ENCODE measurements at places on chromosomes 5 and 9.

DNA sequence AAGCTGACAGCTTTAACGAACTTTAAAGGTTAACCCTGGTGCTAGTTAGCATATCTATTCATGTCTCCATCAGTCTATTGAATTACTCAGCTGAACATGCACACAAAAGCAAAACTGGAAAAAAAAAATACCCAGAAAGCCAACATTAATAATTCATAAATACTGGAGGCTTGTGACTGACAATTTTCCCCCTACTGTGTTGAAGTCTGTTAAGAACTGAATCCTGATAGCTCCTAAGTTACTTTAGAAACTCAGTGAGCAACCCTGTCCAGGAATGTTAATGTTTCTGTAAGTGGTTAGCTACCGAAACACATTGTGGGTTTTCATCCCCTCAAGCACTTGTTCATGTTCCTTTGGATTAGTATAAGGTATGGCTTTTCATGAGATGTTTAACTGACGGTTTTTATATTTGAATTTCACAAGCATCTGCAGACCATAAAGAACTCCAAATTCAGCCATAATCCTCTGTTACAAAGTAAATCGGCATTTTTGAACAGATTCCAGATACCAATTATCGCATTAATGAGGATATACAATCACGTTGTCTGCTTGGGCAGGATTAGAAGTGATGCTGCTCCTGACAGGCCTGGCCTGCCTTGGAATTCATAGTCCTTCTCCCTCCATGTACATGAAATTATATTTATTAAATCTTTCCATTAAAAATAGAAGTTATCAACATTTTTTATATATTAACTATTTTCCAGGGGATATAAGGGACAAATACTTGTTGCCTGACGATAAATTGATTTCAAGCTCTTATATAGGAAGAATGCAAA lies 331.2 kb downstream of the TLE4 start:
- DNase-seq: no peak

GRCh38 chr5:140219068-140219991 lies 44.3 kb downstream of the CYSTM1 start:
- DNase-seq: no peak

GRCh38 chr5:174376726-174377373 lies 331.3 kb downstream of the NSG2 start:
- DNase-seq: no peak

DNA sequence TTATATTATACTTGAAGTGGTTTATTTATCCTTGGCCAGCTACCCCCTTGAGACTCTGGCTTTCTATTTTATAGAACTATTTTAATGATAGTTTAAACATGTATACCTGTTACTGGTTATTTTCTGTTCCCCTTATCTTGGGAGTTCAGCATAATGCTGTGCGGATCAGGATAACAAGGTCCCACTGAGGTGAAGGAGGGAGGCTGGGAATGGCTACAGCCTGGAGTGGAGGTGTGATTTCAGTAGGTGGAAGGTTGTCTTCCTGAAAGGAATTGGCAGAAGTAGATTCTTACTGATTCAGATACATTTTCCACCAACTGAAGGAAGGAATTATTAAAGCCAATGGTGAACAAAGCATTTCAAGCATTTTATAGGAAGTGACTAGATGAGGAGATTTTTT lies 38.9 kb downstream of the PAM start:
- no peak for DNase-seq

DNA sequence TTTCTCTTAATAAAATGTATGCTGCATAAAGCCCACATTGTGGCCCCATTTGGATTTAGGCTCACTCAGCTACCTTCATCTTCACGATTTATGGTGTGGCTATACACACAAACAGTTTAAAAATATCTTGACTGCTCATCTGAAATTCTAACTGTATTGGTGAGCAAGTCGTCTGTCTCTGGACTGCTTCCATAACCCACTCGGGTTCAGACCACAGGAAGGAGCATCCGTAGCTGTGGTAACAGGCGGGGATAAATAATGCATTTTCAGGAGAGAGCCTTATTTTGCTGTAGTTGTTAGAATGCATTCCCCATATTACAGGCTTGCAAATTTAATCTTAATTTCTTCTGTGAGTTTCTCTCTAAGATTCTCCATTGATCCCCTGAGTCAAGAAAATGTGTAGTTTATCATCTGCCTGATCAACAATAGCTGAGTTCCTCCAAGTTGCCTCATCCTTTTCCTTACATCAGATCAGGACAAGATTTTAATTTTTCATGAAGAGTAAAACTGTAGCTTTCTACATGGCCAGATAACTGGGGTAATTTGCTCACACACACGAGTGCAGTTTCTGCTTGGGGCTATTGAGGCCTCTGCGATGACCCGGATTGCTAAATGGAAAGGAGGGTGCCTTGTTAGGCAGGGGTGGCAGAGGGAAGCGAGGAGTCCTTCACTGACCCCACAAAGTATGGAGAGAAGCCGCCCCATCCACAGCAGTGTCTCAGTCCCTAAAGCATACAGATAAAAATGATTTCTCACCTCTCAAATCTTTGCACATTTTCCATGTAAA lies 133.9 kb downstream of the FSTL4 start:
- DNase-seq: no peak
